ENCODE measurements at places on chromosomes 3 and 15. TPM values are rescaled to one million over a fixed set of nuclear protein-coding genes. Genes with fewer than 3 reads are reported as not detected.

ITIH1 gene
- not detected for polyA plus RNA-seq

DNA sequence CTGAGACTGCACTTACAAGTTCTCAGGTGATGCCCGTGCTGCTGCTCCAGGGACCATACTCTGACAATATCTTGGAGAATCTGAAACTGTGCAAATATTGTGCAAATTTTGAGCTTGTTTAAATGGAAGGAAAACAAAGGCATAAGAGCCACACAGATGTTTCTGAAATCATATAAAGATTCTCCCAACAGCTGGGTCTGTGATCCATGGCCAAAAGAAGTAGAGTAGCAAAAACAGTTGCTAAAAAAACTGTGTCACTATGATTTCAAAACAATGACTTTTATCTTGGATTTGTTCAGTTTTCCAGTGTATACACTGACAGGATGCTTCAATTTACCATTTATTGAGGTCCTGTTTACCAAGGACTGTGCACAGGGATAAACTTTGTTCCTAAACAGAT is 25.3 kb downstream of the NPTN start:
- H3K27ac ChIP-seq, result no peak overlapping the region
- H3K36me3 ChIP-seq, result no peaks in the 10 kb centered on the region
- H3K4me3 ChIP-seq, result no peak overlapping the region
- DNase-seq, result no peak

GRCh38 chr15:72554471-72555425 is 80.6 kb downstream of the ARIH1 start:
- peak overlapping the region; percentile 49 for H3K27ac ChIP-seq
- H3K4me1 ChIP-seq, result peaks cover 3% of the 10 kb centered on the region
- H3K4me3 ChIP-seq, result no peak overlapping the region
- H3K36me3 ChIP-seq, result peaks cover 20% of the 10 kb centered on the region
- no peaks in the 10 kb centered on the region for H3K27me3 ChIP-seq
- peak; percentile 11 for DNase-seq

TRH gene
- not detected for polyA plus RNA-seq

GRCh38 chr3:126441256-126441880 is 34.3 kb downstream of the ZXDC start:
- H3K4me1 ChIP-seq, result no peaks in the 10 kb centered on the region
- no peak overlapping the region for H3K4me3 ChIP-seq
- no peak overlapping the region for H3K27ac ChIP-seq
- H3K36me3 ChIP-seq, result peaks cover 3% of the 10 kb centered on the region
- DNase-seq, result no peak
- H3K27me3 ChIP-seq, result no peaks in the 10 kb centered on the region

DNA sequence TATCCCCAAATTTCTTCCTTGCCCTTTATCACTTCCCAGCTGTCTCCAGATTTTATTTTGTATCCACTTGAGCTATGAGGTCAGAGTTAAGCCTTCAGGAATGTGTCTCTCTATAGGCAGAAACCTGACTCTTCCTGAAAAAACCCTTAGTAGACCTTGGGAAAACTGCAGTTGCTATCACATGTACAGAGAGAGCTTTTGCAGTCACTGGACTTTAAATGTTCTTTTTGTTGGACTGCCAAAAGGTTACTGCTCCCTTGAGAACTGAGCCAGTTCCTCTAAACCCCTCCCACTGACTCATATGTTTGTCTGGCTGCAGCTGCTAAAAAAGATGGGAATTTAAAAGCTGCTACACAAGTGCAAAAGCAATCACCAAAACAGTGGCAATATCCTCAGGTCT is 169.1 kb upstream of the CCDC54 start:
- DNase-seq, result no peak
- no peaks in the 10 kb centered on the region for H3K36me3 ChIP-seq
- H3K27me3 ChIP-seq, result no peaks in the 10 kb centered on the region
- peak overlapping the region; percentile 11 for H3K4me3 ChIP-seq

DNA sequence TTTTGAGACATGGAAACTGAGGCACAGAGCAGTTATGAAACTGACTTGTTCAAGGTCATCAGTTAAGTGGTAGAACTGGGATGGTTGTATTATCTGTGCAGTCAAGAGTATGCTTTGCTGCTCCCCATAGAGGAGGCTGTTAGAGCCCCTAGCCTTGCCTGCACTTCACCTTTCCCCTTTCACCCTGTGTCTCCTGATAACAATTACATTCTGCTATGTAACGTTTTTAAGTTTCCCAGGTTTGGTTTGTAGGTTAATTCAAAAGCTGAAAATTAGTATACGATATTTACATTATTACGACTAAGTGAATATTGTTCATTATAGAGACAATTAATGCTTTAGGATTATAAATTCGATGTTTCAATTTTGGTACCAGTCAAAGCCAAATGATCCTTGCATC is 89.9 kb downstream of the ECT2 start:
- H3K36me3 ChIP-seq, result no peaks in the 10 kb centered on the region
- H3K4me1 ChIP-seq, result no peaks in the 10 kb centered on the region
- no peak overlapping the region for H3K4me3 ChIP-seq
- no peaks in the 10 kb centered on the region for H3K27me3 ChIP-seq
- no peak for DNase-seq

Data from keratinocyte (primary cell).